NCI-H524 (cell line): ENCODE measurements at places on chromosomes 2 and 18.

DNA sequence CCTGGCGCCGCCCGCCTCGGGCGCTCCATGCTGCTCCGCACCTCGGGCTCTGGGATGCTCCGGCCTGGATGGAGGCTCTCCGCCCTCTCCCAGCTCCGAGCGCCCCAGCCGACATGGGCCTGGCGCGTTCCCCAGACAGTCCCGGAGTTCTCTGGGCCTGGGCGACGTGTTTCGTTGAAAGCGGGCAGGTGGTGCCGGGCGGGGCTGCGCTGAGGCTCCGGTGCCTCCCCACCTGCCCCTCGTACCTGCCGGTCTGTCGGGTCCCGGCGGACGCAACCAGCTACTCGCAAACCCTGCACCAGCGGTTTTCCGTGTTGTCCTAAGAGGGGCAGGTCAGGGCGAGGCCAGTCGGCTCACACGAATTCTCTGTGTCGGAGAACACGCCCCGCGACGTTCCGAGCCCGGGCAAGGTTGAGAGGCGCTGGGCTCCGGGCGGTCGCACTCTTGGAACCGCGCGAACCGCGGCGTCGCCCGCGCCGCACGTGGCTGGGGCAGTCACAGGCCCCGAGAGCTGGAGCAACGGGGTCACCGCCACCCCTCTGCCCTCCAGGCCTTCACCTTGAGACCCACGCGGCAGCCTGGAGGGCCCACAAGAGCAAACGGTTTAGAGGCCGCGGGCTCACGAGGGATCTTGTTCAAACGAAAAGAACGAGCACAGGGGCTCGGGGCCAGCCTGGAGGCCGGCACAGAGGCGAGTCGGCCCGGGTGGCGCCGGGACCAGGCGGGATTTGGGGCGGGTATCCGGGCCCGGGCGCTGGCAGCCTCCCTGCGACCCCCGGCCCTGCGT, 4.2 kb upstream of the SIX2 start:
- DNase-seq: no peak

GRCh38 chr2:88606371-88607030, 20.8 kb downstream of the EIF2AK3 start:
- DNase-seq: no peak

DNA sequence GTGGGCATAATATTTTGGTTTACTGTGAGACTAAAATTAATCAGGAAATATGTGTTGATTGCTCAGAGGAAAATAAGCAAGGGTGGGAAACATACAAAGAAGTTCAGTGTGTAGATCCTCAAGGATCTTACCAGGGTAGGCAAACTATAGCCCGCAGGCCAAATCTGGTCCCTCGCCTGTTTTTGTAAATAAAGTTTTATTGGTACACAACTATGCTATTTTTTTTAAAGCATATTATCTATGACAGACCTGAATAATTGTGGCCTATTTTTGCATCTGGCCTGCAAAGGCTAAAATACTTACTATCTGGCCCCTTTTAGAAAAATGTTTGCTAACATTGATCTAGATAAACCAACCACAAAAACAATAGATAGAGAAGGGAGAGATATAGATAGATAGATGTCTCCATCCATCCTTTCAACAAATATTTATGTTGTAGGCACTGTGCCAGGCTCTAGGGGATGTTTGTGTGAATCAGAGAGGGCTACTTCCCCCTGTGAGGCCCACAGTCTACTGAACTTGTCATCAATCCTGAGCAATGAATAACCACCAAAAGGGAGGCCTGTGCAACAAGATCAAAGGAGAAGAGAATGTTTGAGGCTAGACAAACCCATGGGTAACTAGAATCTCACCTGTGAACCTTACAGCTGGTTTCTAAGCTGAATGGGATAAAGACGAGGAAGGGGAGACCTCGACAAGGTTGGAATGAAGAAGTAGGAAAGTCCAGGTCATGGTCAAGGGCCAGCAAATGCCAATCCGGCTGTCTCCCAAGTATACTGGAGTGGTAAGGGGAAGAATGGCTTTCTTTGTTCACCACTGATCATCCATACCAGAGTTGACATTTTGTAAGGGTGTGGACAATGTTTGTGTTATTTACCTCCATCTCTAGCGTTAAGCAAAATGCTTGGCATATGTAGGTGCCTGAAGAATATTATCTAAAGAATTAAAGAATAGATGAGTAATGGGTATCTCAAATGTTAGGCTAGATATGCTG, 23.6 kb downstream of the ALPK2 start:
- no peak for DNase-seq

GRCh38 chr2:233005096-233005495, 8.0 kb downstream of the NGEF start:
- DNase-seq: no peak

DNA sequence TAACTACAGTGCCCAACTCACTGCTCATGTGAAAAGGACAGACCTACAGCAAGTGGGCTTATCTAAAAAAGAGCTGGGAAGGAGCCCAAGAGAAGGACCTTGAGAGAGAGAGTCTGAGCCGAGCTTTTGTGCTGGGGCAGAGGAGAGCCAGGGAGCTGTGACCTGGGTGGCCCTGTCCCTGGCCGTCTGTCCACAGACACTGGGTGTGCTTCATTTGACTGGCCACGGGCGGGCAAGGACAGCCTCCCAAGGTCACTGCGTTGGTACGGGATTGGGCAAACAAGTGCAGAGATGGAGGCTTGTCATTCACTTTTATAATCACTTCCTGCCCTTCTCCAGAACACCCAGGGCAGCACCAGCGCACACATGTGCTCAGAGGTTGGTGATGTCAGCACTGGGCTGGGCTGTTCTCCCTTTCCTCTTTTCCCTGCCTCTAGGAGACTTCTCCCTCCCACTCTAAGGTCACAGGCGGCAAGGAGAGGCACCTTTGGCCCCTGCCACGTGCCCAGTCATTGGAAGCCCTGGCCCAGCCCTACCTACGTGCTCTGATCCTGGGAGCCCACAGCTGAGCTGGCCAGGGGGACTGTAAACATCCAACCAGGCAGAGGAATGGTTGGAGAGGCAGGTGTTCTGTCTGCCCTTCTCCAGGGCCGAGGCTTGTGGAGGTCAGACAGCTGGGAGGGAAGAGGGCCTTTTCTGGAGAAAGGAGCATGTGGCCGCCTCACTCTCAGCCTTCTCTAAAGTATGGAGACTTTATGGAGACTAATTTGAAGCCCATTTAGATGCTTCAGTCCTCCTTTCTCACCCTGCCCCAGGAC, 6.4 kb upstream of the PSD4 start:
- no peak for DNase-seq

DNA sequence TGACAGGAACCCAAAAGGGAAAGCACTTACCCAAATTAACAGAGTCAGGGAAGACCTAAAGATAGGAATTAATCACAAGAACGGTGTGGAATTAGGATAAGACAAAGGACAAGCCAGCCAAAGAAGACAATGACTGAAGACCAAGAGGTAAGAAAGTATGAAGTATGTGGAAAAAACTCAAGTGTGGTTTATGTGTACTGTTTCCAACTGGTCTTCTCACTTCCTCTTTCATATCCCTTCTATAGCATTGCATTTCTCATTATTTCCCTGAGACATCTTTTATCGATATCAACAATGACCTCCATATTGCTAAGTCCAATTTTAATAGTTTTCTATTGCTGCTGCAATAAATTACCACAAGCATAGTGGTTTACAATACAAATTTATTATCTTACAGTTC, 313.5 kb upstream of the SLC39A10 start:
- DNase-seq: no peak

GRCh38 chr2:164993287-164994016, 38.1 kb upstream of the SLC38A11 start:
- no peak for DNase-seq

GRCh38 chr18:6482198-6482977, 67.7 kb upstream of the L3MBTL4 start:
- DNase-seq: peak; percentile 80

DNA sequence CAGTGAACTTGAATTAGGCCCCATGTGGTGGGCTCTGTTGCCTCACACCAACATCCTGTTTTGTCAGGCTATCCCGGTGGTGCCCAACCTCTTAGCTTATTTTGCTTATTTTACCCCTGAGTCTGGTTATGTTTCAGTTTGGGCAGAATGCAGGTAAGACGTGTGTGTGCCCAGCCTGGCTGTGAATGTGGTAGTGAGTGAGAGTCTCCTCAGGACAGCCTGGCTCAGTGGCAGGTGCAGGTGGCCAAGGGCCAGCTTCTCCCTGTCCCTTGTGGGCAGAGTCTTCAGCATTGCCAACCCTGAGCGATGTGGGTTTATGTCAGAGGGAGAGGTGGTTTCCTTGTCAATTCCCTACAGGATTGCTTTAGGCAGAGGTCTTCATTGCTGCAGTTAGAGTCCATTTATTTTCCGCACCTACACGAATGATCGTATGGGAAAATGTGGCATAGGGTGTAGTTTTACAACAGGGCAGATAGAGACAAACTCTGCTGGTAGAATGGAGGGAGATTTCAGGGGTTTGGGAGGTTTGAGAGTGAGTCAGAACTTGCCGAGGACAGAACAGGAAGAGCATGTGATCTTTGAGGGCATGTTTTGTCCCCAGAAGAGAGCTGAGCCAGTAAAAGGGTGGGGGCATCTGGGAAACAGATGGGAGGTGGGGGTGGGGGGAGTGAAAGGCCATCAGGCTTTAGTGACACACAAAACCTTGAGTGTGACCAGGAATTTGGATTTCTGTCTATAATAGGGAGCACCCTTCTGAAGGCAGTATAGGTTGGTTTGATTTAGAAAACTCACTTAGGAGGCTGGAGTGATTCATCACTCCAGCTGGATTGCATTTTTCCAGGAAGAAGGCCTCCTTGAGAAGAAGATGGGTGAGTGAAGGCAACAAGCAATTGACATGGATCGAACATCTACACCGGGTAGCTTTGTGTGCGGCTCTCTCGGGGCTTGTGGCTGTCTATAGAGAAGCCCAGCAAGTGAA, 156.2 kb upstream of the CELF4 start:
- DNase-seq: peak; percentile 14

DNA sequence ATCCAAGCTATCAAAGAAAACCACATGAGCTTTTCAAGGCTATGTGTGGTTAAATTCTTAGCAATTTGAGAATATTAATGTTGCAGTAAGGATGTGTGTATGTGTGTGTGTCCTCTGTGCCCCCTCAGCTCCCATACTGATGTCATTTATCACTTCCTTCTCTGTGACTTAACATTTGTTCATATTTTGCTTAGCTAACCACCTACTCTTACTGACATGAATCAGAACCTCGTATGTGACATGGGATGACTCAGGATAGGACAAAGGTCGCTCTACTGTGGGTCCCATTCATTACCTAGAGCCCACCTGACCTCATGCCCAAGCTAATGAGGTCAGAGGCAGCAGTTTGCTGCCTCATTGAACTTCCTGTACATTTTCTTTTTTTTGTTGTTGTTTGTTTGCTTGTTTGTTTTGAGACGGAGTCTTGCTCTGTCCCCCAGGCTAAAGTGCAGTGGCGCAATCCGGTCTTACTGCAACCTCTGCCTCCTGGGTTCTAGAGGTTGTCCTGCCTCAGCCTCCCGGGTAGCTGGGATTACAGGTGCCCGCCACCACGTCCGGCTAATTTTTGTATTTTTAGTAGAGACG, 36.3 kb downstream of the MOGAT1 start:
- no peak for DNase-seq

- DNase-seq: no peak
Observed at GRCh38 chr18:45962461-45962860, 4.7 kb downstream of the EPG5 start.

DNA sequence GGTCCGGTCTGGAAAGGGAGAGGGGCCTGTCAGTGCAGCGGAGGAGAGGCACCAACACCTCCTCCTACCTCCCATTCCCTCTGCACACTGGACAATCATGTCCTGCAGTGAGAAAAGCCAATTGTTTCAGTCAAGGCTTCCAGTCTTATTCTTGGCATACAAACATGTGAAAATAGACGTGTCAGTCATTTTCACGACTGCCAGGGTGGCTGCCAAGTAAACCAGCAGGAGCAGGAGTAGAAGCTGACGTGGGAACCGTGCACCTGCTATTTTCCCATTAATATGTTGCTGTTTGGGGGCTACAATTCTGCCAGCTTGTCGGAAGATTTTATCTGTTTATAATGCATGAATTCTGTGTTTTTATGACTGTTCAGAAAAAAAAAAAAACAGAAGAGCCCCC, 202.3 kb downstream of the SPP2 start:
- no peak for DNase-seq

GRCh38 chr18:46488471-46489213, 168.4 kb downstream of the LOXHD1 start:
- no peak for DNase-seq

GRCh38 chr18:78774741-78775141, 204.9 kb upstream of the SALL3 start:
- no peak for DNase-seq

DNA sequence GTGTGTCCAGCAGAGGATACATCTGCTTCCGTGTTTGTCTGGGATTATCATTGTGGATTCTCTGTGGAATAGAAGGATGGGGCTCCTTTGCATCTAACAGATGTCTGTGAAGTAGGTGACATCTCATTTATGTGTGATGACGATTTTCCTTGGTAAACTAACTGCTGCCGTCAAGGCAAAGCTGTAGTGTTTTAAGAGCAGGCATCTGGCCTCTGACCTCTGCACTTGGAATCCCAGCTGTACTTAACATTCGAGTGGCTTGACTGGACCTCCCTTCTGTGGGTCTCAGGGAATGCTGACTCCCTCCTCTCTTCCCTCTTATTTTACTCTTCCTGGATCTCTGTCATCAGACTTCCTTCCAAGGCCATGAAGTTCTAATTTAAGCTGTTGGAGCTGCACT, 56.4 kb downstream of the DCDC2C start:
- DNase-seq: peak; percentile 15

DNA sequence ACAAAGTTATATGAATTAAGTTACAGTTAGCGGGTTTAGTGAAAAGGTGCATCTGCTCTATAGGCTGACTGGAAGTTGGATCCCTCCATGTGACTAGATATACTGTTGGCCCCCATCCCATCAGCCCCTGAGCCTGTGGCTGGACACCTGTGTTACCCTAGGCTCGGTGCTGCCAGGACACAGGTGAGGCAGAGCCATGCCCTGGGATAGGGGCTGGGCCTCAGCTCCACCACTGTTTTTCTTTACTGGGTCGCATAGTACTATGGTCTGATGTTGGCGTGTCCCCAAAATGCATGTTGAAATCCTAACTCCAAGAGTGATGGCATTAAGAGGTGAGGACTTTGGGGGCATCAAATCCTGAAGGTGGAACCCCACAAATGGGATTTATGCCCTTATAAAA, 638.6 kb upstream of the ID2 start:
- no peak for DNase-seq

- DNase-seq: no peak
Observed at GRCh38 chr2:206530727-206531126, 87.4 kb downstream of the ADAM23 start.

- DNase-seq: no peak
Observed at GRCh38 chr18:11850821-11851145, 430 bp upstream of the CHMP1B start.

GRCh38 chr2:58137221-58137620, 90.6 kb downstream of the VRK2 start:
- no peak for DNase-seq

DNA sequence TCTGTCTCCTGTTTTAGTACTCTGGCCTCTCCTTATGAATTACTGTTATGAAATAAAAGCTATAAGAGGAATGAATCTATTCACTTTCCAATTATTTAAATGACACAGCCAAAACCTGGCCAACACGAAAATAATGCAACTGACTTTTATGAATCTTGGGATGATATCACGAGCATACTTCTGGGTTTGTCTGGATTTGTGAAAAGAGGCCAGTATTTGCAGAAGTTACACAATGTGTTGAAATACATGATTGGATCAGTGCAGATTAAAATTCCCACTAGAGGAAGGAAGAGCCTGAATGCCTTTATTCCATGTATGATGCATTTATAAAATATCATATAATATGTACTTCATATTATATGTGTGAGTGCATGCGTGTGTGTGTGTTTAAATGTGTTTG, 418.2 kb downstream of the GRB14 start:
- DNase-seq: no peak
